ENCODE measurements at places on chromosomes 12 and 14.

DNA sequence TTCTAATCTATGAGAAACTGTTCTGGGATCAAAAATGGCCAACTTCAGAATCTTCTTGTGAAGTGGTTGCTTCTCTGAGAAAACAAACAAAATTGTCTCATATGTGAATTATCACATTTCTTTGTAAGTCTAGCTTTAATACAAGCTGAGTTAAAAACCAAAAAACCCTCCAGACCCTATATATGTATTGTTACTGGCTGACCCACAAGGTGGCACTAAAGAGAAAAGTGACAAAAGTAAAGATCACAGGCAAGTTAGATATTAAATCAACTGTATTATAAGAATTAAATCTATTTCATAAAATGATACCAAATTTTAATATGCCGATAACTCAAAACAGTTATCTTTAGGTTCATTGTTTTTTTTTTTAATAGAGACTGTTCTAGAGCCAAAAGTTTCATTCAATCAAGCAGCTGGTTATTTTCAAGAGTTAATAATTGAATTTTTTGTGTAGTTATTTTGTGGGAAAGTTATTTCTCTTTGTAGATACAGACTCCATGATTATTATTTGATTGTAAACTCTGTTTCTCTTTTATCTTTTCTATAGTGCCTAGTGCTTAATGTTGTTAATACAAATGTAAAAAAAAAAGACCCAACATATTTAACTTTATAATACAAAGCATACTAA is 7.5 kb upstream of the TRHDE start:
- no peak for DNase-seq

DNA sequence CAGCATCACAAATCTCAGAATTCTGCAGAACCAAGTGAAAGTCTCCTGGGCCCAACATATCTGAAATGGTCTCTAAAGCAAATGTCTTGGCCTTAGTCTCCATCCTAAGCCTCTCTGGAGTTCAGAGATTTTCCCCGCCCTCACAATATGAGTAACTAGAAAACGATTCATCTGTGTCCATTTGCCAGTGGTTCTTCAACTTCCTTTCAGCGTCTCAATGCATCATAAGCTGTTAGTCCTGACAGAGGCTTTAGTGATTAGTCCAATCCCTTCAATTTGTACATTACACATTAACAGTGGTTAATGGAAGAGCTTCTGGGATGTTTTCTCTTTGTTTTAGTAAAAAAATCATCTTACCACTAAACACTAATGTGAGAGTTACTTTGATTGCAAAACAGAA is 17.4 kb downstream of the NPC2 start:
- no peak for DNase-seq

DNA sequence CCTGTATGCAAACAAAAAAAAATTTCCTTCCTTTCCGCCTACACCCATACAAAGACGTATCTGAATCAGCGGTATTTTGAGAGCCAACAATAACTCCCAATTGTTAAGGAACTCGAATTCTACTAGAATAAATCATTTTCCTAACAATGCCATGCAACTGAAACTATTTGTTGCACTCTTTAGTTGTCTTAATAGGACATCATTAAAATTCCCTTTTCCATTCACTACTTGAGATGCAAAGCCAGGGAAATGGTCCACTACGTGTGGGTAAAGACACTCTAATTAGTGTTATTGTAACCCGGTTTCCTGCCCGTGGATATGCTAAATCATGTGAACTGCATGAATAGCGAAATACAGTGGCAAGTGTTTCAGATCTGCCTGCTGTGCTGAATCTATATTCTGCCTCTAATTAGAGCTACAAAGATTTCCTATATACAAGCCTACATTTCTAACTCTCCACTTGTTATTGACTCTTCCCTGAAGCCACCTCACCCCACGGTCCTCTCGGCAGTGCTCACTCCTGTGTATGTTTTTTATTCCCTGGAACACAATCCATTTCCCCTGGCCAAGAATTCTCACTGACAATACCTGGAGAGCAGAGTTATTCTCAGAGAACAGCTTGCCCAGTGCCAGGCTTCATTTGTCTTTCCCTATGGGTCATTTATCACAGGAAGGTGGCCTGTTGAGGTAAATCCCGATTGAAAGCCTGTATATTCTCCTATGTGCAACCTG is 168.3 kb downstream of the PAWR start:
- DNase-seq = no peak

DNA sequence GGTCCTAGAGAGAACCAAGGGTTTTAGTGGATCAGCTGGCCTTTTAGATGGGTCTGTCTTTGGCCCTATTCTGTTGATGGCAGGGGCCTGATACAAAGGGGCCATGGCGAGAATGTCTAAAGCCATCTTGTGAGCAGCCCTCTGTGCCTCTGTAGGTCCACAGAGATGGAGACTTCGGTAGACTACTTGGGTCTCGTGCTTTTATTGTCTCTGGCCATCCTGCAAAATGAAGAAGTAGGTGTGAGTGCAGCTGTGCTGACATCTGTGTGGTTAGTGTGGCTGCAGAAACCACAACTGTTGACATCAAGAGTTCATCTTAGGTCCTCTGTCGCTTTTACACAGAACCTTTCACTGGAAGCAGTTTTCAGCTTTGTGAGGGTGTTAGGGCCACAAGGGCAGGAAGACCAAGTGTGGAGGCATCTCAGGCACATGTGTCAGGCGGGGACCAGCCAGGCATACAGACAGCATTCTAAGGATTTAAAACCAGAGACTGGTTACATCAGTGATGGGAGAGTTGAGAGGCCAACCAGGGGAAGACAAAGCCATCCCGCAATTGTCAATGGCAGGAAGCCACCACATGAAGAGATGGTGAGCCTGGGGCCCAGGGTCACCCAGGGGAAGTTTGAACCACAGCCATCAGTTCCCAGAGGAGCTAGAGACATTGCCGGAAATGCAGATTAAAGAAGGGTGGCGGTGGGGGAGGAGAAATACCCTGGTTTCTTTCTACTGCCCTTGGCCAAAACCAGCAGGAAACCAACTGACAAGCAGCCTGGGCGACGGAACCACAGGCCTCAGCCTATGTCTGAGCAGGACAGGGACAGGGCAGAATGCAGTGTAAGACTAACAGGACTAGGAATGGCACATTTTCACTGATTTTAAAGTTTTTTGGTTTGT is 13.0 kb upstream of the TPCN1 start:
- DNase-seq = peak; percentile 56

DNA sequence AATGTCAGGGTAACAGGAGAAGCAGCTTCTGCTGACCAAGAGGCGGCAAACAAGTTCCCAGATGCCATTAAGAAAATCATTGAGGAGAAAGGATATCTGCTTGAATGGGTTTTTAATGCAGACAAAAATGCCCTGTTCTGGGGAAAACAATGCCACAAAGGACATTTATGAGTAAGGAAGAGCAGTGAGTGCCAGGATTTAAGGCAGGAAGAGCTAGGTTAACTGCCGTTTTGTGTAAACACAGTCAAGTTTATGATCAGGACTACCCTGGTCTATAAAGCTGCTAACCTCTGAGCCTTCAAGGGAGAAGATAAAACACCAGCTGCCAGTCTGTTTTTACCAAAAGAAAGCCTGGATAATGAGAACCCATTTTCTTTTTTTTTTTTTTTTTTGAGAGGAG is 8.5 kb downstream of the MAPKAPK5 start:
- no peak for DNase-seq

GRCh38 chr12:113378291-113378690 is 19.9 kb downstream of the PLBD2 start:
- no peak for DNase-seq
